Thyroid gland (tissue), 4 donors: ENCODE measurements at places on chromosomes 5 and 9. TPM values are rescaled to one million over a fixed set of nuclear protein-coding genes. Genes with fewer than 3 reads are reported as not detected.

ENTREP1 gene
- 114 TPM for total RNA-seq

FSTL4 gene
- not detected for total RNA-seq

DNA sequence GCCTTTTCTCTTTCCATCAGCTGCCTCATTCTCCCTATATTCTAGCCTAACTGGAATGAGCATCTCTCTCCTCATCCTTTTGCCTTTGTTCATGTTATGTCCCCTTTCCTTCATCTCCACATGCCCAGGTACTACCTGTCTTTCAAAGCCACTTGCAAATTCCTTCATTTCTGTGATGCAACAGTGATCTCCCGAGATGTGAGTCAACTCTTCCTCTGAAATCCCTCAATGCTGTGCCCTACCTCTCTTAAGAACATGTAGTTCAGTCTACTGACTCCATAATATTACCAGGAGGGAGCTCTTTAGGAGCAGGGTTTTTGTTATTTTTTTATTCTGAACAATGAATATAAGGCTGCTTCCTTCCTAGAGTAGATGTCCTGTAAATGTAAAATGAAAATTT is 91.6 kb downstream of the ZNF462 start:
- DNase-seq, result no peak

DNA sequence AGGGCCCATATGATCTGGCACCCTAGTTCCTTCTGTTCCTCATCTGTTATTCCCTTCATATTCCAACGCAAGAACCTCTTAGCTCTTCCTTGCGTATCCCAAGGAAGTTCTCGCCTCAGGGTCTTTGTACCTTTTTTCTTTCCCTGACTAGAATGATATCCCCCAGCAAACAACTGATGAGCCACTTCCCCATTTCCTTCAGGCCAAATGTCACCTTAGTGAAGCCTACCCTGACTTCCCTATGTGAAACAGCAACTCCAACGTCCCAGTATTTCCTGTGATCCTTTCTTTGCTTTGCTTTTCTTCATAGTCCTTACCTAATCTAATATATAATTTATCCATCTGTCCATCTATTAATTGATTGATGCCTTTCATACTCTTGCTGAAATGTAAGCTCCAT is 47.9 kb downstream of the ERCC8 start:
- no peak for DNase-seq

DNA sequence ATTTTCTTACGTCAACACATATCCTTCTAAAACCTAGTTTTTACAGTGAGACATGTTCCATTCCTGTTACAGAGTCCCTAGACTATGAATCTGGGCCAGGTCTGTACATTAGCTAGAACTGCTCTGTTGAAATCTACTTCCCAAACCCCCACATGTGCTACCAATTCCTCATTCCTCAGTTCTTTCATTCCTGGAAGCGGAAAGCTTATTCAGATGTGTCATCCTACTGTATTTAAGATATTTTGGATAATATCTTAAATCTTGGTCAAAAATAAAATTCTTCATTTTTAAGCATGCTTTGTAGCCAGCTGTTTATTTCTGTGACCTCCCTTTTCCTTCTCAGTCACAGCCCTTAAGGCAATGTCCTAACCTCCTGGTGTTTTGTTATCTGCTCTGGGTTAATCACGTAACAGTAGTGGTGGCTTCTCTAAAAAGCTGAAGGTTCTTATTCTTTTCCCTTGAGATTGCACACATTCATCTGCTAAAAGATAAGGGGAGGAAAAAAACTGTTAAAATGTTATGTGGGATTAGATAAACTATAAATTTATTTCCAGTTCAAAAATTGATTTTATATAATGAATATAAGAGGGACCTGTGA is 35.6 kb downstream of the GLRX start:
- no peak for DNase-seq
